ENCODE measurements at places on chromosomes 7 and 10.

DNA sequence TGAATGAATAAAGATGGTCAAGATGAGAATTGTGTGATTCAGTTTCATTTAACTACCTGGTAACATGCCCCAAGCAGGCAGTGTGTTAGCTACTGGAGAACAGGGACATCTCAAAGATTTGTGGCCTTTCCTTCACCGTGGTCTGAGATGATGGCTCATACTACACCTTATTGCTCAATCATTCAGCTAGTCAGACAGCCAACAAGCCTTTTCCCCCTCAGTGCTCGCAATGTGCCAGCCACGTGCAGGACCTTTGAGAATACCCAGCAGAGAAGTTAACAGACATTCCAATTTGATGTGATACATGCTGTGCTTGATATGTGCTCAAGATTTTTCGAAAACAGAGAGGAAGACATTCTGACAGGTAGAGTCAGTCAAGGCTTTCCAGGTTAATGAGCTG lies 562.8 kb downstream of the SUGCT start:
- no peak for DNase-seq

DNA sequence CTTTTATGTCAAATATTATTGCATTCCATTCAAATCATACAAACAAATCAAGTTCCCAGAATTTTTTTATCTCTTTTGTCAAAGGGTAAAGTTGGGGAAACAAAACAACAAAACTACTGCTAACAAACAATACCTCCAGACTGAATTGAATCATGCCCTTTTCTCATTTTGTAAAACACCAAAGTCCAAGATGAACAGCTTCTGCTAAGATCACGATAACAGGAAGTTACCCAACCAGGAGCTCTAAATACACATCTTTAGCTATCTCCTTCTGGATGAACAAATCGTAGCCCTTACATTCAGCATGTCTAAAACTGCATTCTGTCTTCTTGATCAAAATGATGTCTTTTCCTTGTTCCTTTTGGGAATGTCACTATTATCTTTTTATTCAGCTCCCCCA lies 97.4 kb downstream of the CTTNBP2 start:
- DNase-seq = no peak

- DNase-seq = no peak
Measured at GRCh38 chr10:86585037-86585929, 63.7 kb upstream of the WAPL start.

DNA sequence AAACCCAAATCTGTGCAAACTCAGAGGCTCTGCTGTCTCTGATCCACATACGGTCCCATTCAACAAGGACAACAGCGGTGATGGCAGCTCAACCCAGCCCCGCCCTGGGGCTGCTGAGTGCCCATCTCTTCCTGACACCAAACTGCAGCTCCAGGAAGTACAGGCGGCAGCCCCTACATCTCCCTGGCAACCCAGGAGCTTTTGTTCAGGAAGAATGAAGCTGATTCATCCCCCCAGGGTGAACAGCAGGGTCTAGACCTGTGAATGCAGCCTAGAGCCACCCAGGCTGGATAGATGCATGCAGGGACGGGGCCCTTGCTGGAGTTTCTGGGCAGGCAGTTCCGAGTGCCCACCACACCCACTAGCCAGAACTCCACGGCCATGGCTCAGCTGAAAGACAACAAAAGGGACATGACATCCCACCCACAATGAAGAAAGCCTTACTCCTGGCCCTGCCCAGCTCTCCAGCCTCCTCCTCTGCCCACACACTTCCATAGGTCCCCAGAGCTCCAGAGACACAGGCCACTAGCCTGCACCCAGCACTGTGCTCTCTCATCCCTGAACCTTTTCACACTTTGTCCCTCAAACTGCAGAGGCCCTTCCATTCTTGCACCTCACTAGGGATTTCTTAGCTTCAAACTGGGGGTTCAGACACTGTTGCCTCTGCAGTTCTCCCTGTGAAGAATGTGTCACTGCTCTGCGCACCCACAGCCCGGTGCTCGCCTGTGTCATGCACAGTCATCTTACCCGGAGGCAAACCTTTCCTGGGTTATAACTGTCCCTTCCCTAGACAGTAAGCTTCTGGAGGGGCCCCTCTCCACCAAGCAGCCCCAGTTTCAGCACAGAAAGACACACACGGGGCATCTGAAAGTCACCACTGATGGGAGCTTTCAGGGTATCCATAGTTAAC lies 99.1 kb downstream of the GRID1 start:
- DNase-seq = no peak

- DNase-seq = no peak
Measured at GRCh38 chr10:27506280-27506679, 2.2 kb downstream of the RAB18 start.

Data from esophagus squamous epithelium (tissue), 5 donors.